ENCODE measurements at places on chromosomes 2 and 18.

GRCh38 chr18:74590671-74591070 lies 7.0 kb upstream of the ZNF407 start:
- DNase-seq, result no peak

- no peak for DNase-seq
Measured at GRCh38 chr2:230873661-230874401, 9.1 kb downstream of the ITM2C start.

DNA sequence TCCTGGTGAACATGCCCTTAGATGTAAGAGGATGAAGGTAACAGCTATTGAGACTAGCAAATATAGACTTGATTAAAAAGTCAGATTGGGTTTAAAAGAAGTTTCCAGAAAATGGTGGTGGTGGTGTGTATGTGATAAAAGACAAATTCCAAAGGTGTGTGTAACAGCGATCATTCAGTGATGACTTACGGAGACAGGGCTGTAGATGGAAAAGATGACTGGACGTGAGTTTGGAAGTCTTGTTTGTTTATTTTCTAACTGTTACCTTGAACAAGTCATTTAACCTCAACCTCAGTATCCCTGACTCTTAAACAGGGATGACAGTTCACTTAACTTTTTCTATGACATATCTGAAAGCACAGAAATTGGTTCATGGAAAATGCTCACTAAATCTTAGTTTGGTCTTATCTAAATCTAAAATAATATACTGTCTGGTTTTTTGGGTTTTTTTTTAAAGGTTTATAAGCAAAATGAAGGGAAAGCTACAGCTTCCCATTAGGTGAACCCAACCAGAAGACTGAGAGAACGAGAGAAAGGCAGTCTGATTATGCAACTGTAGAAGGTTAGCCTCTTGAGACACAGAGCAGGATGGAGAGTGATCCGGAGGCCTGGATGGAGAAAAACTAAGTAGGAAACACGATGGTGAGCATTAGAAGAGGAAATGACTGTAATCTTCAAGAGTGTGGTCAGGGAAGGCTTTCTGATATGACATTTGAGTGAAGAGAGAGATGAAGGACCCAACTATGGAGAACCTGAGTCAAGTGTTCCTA lies 71.9 kb downstream of the TCF4 start:
- DNase-seq, result no peak

- DNase-seq, result no peak
Measured at GRCh38 chr2:50327906-50328305, 704.0 kb downstream of the NRXN1 start.

DNA sequence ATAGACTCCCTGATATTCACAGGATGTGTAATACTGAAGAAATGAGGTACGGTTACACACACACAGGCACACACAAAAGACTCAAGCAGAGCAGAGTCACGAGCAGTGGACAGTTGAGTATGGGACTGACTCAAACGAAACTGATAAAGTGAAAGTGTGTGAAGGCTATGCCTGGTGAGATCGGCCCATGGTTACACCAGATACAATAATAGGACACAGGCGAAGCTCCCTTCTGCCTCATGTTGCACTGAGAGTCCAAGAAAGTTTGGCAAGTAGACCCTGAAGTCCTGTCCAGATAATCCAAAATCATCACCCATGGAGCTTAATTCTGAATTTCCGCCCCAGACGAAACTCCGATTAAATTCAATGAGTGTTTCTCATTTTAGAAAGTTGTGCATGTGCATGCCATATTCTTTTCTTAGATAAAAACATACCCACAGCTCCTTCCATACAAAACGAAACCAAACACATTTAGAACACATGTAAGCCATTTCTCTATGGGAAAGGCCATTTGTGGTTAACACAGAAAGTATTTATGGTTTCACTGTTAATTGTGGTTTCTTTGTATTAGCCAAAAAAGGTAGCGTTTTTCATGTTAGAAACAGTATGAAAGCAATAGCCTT lies 567.6 kb downstream of the PLCL1 start:
- DNase-seq, result no peak

DNA sequence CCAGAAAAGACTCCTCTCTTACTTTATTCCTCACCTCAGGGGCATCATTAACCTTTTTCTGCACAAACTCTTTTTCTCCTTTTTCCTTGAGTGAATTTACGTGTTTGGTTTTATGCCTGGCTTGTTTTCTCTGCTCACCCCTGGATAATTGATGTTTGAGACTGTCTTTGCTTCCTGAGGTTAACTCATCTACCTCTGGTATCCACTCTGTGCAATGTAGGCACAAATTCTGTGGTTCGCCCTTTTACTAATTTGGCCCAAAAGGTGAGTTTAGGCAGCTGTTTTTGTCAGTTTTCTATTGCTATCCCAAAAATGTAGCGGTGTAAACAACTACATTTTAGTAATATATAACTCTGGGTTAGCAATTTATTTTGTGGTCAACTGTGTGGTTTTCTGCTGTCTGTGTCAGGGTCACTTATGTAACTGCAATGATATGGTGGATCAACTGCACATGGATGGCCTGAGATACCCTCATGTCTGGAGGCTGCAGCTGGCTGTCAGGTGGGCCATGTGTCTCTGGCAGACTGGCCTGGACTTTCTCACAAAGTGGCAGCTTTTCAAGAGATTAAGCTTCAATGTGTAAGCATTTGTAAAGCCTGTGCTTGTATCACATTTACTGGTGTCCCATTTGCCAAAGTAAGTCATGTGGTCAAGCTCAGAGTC lies 329.7 kb downstream of the FSIP2 start:
- no peak for DNase-seq

- no peak for DNase-seq
Measured at GRCh38 chr2:46998551-46998950, 82.9 kb upstream of the MCFD2 start.

DNA sequence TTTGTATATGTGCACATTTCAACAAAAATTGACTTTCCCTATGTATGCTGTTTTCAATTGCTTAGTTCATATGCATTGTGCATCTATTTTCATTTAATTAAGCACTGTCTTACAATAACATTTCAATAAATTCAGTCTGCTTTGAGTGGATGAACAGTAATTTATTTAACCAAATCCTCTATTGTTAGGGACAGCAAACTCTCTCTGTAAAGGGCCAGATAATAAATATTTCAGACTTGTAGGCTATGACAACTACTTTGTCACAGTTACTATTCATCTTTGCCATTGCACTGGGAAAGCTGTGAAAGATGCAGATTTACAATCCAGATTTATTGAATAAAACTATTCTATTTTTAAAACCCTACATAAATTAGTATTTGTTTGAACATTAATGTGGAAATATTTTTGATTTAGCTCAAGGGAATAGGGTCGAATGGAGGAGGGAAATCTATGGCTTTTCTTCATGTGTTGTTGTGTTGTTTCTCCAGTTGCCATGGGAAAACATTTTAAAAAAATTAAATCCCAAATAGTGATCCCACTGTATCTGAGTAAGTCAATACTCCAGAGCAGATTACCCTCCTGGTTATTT lies 14.2 kb upstream of the RAB27B start:
- no peak for DNase-seq

GRCh38 chr2:197201874-197202273 lies 108.7 kb downstream of the ANKRD44 start:
- no peak for DNase-seq

DNA sequence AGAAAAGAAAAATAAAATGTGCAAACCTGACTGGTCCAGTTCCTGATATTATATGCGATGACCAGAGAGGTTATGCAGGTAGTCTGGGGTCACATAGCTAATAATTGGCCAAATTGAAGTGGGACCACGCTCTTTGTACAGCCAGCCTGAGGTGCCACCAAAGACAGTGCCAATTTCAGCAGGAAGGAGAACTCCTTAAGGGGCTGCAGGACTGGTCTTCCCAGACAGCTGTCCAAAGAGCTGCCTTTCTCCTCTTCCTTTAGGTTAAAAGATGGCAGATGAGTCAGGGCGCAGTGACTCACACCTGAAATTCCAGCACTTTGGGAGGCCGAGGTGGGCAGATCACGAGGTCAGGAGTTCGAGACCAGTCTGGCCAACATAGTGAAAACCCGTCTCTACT lies 95.5 kb downstream of the ACKR3 start:
- no peak for DNase-seq

- DNase-seq, result no peak
Measured at GRCh38 chr2:83081826-83082690, 1377.0 kb downstream of the SUCLG1 start.

- no peak for DNase-seq
Measured at GRCh38 chr2:46748735-46749531, 166.7 kb downstream of the MCFD2 start.

- no peak for DNase-seq
Measured at GRCh38 chr2:168935810-168936581, 34.9 kb downstream of the G6PC2 start.

GRCh38 chr2:39547811-39548719 lies 111.0 kb upstream of the MAP4K3 start:
- no peak for DNase-seq

DNA sequence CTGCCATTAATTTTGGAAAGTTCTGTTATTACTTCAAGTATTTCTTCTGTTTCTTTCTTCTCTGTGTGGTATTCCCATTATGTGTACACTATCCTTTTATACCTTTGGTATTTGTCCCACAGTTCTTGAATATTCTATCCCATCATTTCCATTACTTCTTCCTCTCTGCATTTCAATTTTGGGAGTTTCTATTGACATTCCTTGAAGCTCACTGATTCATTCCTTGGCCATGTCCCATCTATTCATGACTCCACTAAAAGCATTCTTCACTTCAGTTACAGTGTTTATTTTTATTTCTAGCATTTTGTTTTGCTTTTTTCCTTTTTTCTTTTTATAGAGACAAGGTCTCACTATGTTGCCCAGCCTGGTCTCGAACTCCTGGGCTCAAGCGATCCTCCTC lies 30.3 kb downstream of the PROC start:
- DNase-seq, result no peak

DNA sequence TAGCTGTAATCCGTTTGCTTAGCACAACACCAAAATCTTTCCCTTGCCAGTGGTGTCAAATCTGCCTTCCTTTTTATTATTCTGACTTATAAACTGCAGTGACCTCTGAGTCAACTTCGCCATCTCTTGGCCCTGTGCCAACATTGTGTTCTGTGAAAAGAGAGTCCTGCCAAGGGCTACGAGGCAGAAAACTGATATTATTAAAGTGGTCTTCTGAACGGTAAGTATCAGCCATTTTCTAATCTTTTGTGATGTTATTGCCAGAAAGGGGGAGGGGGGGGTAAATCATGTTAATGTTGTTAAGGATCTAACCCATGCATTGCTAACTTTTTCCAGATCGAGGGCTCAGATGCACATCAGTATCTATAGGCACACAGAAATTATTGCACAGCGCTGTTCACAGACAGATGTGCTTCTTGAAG lies 121.5 kb upstream of the LTBP1 start:
- DNase-seq, result no peak

DNA sequence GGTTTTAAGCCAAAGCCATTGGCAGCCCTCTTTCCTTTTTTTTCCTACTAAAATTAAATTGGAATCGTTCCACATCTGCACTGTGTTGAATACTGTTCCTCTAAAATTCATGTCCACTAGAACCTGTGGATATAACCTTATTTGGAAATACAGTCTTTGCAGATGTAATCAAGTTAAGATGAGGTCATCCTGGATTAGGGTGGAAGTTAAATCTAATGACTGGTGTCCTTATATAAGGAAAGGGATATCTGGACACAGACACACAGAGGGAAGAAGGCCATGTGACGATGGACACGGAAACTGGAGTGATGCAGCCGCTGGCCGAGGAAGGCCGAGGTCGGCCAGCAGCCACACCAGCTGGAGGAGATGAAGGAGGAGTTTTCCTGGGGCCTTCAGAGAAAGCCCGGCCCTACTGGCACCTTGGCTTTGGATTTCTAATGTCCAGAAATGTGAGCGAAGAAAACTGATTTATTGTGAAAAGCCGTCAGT lies 49.4 kb downstream of the LONRF2 start:
- DNase-seq, result no peak

DNA sequence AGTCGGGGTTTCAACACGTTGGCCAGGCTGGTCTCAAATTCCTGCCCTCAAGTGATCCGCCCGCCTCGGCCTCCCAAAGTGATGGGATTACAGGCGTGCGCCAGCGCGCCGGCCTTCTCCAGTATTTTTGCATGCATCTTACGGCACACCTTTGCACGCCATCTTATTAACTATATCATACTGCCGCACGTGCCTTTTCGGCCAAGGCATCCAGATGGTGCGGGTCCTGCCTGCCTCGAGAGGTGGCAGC lies 765 bp upstream of the ING5 start:
- DNase-seq, result no peak

DNA sequence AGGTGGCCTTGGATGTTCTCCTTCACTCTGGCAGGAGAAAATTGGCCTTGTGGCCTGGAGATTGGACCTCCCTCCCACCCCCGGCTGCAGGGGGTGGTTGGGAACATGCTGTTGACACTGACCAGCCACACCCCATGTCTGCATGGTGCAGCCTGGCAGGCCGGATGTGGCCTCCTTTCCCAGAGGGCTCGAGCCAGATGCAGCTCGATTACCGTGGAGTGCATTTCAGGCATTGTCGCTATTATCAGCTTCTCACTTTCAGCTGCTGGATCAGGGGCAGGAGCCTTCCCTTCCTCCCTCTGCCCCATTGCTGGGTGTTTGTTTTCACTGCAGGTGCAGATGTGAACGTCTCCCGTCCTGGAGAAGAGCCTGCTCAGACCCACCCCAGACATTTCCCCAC lies 211.0 kb upstream of the SIX2 start:
- DNase-seq, result no peak

- DNase-seq, result no peak
Measured at GRCh38 chr2:241686324-241686649, 328 bp downstream of the DTYMK start.

GRCh38 chr2:228545748-228546145 lies 364.3 kb upstream of the SPHKAP start:
- DNase-seq, result no peak

- DNase-seq, result no peak
Measured at GRCh38 chr18:13266218-13267100, 47.9 kb downstream of the LDLRAD4 start.

DNA sequence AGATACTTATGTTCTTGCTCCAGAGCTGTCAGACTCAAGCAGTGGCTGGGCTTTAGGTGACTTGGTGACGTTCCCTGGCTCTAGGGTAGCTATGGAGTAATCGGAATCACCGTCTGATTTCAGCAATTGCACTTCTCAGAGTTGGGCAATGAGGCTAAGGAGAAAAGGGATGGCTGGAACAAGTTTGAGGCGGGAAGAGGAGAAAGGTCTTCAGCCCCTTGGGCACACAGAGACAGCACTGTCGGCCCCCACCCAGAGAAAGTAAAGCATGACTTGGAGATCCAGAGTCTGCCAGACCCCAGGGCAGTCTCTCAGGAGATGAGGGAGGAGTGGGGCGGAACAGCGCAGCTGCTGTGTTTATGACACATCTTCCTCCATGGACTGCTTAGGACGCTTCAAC lies 114.5 kb downstream of the KLHL29 start:
- no peak for DNase-seq

GRCh38 chr2:98245491-98245890 lies 100.8 kb upstream of the CNGA3 start:
- DNase-seq, result no peak

- no peak for DNase-seq
Measured at GRCh38 chr2:176685908-176686307, 416.7 kb downstream of the MTX2 start.

GRCh38 chr2:147405651-147406050 lies 439.2 kb upstream of the ACVR2A start:
- no peak for DNase-seq

Data from stimulated activated CD8-positive, alpha-beta memory T cell treated with anti-CD3 and anti-CD28 coated beads, Interleukin-12 subunit alpha, Interleukin-12 subunit beta, amount 100 ng/mL, for 1 hour (primary cell).